Smooth muscle cell of bladder (primary cell): ENCODE measurements at places on chromosomes 7 and 10. TPM values are rescaled to one million over a fixed set of nuclear protein-coding genes. Genes with fewer than 3 reads are reported as not detected.

BLNK gene
- total RNA-seq: 0.09 and 0.28 TPM in 2 replicates

EPO gene
- total RNA-seq: not detected in 2 replicates

CHST3 gene
- 15.9 and 24.7 TPM in 2 replicates for total RNA-seq

PCLO gene
- total RNA-seq: under 0.01 TPM in 2 replicates

COL13A1 gene
- total RNA-seq: 11.7 and 20.3 TPM in 2 replicates

KLF14 gene
- total RNA-seq: 0.09 TPM in 1 of 2 replicates, not detected in the other

VSIR gene
- 15.9 and 23.4 TPM in 2 replicates for total RNA-seq

BTBD16 gene
- total RNA-seq: under 0.01 TPM in 1 of 2 replicates, not detected in the other

PRSS58 gene
- total RNA-seq: not detected in 2 replicates

MKX gene
- total RNA-seq: 0.28 and 0.57 TPM in 2 replicates

EGFR gene
- 21.5 and 24.2 TPM in 2 replicates for total RNA-seq

ADAM8 gene
- 0.71 and 1.3 TPM in 2 replicates for total RNA-seq

KCNH2 gene
- total RNA-seq: 0.83 and 1.7 TPM in 2 replicates

NPC1L1 gene
- total RNA-seq: 0.09 and 0.14 TPM in 2 replicates

CCDC201 gene
- not detected in 2 replicates for total RNA-seq

COBL gene
- total RNA-seq: 0.09 and 0.28 TPM in 2 replicates

ZYX gene
- 9.4 and 14.0 TPM in 2 replicates for total RNA-seq

TBRG4 gene
- total RNA-seq: 47.5 and 60.5 TPM in 2 replicates

CCL24 gene
- 0.28 TPM in 1 of 2 replicates, not detected in the other for total RNA-seq

ARPC1B gene
- total RNA-seq: 361 and 534 TPM in 2 replicates

UCN3 gene
- not detected in 2 replicates for total RNA-seq

CCNY gene
- 49.8 and 71.9 TPM in 2 replicates for total RNA-seq

OPN1SW gene
- total RNA-seq: not detected in 2 replicates

SNX10 gene
- total RNA-seq: 0.37 and 0.85 TPM in 2 replicates

GBX1 gene
- not detected in 2 replicates for total RNA-seq

CALY gene
- total RNA-seq: not detected in 2 replicates

HECW1 gene
- 3.1 and 3.8 TPM in 2 replicates for total RNA-seq

STEAP1B gene
- 4.6 and 6.9 TPM in 2 replicates for total RNA-seq

TSPAN12 gene
- total RNA-seq: 2.1 and 10.8 TPM in 2 replicates

MRM2 gene
- 12.9 and 17.2 TPM in 2 replicates for total RNA-seq

PON3 gene
- total RNA-seq: not detected in 2 replicates

ERVW-1 gene
- 0.09 TPM in 1 of 2 replicates, not detected in the other for total RNA-seq

ADGRA1 gene
- total RNA-seq: not detected in 2 replicates

NEBL gene
- total RNA-seq: under 0.01 and 0.09 TPM in 2 replicates

KCNIP2 gene
- 0.28 and 1.8 TPM in 2 replicates for total RNA-seq

ITIH5 gene
- total RNA-seq: 1.1 and 3.0 TPM in 2 replicates

FAM25C gene
- total RNA-seq: not detected in 2 replicates

SRRM3 gene
- 1.1 and 2.0 TPM in 2 replicates for total RNA-seq

PRKG1 gene
- 29.3 and 32.7 TPM in 2 replicates for total RNA-seq

NANOS1 gene
- total RNA-seq: 0.14 and 0.18 TPM in 2 replicates

OGDHL gene
- total RNA-seq: 0.14 and 0.46 TPM in 2 replicates

CFAP46 gene
- 0.37 and 1.1 TPM in 2 replicates for total RNA-seq

FZD1 gene
- 9.5 and 15.6 TPM in 2 replicates for total RNA-seq

GRB10 gene
- total RNA-seq: 28.8 and 34.8 TPM in 2 replicates

HMX3 gene
- not detected in 2 replicates for total RNA-seq

HMX2 gene
- total RNA-seq: not detected in 2 replicates

CHRM2 gene
- total RNA-seq: 44.5 and 46.1 TPM in 2 replicates

EPC1 gene
- 21.0 and 21.4 TPM in 2 replicates for total RNA-seq

FAM25G gene
- total RNA-seq: not detected in 2 replicates

PON1 gene
- total RNA-seq: not detected in 2 replicates

SPDYE3 gene
- total RNA-seq: not detected in 2 replicates

PTPN20 gene
- 0.14 and 1.5 TPM in 2 replicates for total RNA-seq

SMNDC1 gene
- 4.9 and 5.0 TPM in 2 replicates for total RNA-seq
